ENCODE measurements at places on chromosomes 4 and X.

- DNase-seq, result no peak
Observed at GRCh38 chr4:133969202-133969848, 232.3 kb downstream of the PABPC4L start.

DNA sequence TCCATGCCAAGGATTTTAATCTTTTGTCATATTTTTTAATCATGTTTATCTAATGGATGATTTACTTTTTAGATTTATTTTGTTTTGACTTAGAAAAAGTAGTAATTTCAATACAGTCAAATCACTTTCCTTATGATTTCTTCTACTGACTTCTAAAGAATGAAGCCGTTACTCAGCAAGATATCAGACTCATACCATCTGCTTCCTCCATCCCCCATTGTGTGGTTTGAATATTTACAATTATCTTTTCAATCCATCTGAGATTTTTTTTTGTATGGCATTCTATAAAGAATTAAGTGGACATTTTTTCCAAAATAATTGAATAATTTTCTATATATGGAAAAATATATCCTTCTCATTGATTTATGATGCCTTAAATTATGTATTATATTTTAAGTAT is 565.4 kb upstream of the ATOH1 start:
- no peak for DNase-seq

- DNase-seq, result no peak
Observed at GRCh38 chrX:10634392-10635161, 14.2 kb upstream of the MID1 start.

- no peak for DNase-seq
Observed at GRCh38 chr4:2879026-2879425, 35.4 kb downstream of the ADD1 start.

DNA sequence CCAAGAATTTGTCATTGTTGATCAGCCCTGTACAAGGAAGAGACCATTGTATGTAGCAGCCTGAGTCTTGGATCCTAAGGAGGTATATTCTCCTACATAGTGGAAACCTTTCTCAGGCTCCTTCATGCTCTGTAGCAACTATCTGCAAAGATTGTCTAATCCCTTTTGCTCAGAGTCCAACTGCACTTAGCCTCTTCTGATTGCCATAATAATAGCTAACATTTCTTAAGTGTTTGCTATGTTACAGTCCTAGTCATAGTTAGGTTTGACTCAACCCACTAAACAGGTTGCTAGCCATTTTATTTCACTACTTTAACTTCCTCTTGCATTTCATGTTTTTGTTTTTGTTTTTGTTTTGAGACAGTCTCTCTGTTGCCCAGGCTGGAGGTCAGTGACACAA is 50.8 kb upstream of the SLC16A2 start:
- no peak for DNase-seq

GRCh38 chr4:102574317-102574716 is 73.2 kb downstream of the NFKB1 start:
- DNase-seq, result no peak

GRCh38 chr4:161252520-161253141 is 911.2 kb downstream of the FSTL5 start:
- no peak for DNase-seq

DNA sequence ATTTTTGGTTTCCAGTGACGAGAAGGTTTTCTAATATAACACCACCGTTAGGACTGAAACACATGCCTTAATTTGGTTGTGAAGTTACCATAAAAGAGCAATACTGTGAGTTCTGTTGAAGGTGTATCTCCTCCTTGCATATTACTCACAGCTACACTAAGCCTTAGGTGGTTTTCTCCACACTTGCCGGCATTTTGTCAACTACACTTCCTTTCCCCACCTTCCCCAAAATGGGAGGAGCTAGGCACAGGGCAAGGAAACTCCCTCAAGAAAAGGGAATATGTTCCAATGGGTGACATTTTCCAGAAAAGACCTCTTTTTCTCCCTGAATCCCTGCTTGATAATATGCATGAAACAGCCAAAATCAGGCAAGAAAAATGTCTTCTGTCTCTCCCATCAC is 44.8 kb downstream of the RELL1 start:
- DNase-seq, result no peak

All from stimulated activated CD4-positive, alpha-beta T cell treated with anti-CD3 and anti-CD28 coated beads, Interleukin-1b, Interleukin-23, amount 100 ng/mL, for 1 hour (primary cell).